CD4-positive, alpha-beta T cell treated with Interleukin-6 at 100 ng/mL for 8 hours (primary cell): ENCODE measurements at places on chromosomes 6 and 20.

DNA sequence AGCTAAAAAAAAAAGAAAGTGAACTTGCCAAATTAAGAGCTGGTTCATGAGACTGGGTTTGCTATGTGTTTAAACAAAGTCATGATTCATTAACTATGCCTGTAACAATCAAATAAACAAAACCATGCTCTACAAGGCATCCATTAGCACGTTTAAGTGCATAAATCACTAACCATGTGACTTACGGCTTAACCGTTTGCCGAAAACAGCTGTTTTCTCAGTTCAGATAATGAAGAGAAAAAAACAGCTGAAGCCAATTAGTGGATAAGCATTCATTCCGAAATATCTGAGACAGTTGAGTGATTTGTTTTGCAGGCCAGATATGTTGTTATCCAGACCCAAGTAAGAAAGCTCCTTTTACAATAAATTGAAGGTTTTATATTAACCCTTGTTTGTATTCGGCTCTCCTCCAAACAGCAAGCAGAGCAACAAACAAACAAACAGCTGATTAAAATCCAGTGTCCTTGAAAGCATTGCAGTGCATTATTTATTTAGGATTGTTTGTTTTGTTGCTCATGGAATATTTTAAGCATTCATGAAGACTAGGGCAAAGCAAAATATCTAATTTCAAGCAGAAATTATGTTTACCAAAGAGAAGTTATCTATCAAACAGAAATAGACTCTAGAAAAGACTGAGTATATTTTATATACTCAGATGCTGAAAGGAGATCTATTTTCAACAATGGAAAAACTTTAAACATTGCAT is 343.5 kb downstream of the RFPL4B start:
- no peak for DNase-seq

DNA sequence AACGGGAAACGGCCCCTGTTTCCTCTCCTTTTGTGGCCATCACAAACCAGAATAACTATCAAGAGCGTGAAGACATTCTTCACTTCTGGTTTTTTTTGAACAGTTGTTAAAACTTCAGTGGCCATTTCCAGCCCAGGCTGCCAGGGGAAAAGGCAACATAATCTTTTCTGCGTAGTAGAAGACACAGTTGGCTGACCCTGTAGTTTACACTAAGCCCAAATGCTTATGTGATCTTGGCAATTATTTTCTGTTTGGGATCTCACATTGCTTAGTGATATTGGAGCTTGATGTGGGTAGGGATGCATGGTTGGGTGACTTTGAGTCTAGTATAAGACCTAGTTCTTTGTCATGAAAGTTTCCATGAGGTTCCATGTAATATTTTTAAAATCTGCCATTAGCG is 449.4 kb upstream of the CDH4 start:
- DNase-seq, result no peak

DNA sequence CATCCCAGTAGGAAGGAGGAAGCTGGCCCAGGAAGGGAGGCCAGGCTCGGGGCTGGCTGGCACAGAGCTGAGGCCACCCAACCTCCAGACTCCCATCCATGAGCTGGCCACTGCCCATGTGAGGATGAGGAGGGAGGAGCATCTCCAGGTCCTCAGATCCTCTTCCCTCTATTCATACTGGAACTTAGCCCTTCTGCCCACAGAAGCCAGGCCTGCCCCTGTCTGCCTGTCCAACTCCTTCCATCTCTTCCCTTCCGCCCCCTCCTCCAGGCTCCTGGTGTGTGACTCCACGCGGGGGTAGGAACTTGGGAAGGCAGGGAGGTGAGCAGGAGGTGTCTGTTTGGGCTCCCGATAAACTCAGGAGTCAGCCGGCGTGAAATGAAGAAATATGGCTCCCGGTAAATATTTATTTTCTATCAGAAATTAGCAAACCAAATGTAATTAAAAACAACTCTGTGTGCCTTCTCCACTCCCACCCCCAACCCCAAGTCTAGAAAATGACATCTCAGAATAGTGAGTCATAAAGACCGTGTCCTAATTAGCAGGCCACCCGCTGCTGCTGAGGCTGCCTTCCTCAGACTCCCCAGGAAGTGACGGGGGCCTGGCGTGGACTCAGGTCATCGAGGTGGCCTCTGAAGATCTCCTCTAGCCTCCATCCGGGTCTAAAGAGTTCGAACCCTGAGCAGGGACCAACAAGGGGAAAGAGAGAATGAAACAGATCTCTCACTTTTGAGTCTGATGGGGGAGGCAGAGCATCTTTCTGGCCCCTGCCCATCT is 81.9 kb downstream of the MDGA1 start:
- DNase-seq, result no peak

- no peak for DNase-seq
Measured at GRCh38 chr6:142014515-142014914, 118.2 kb upstream of the GJE1 start.

GRCh38 chr6:21739838-21740237 is 146.3 kb downstream of the SOX4 start:
- no peak for DNase-seq

DNA sequence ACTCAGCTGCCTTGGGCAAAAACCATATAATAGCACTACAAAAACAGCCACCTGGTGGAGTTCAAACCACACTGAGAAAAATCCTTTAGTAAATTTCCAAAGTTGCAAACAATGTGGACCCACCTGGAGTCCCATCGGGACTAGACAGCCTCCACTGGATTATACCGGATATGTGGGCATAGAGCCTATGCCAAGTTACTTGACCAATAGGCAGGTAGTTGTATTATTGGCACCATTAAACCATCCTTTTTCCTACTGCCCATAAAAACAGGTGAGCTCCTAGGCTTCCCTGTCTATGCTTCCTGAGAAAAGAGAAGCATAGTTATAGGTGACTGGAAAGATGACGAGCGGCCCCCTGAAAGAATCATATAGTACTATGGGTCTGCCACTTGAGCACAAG is 51.7 kb upstream of the ADGRF4 start:
- DNase-seq, result no peak
